NCI-H510A treated with DMSO at 0.1 percent for 48 hours (cell line): ENCODE measurements at places on chromosomes 5 and 9.

GRCh38 chr9:34311499-34312185 is 17.4 kb downstream of the KIF24 start:
- DNase-seq: no peak

DNA sequence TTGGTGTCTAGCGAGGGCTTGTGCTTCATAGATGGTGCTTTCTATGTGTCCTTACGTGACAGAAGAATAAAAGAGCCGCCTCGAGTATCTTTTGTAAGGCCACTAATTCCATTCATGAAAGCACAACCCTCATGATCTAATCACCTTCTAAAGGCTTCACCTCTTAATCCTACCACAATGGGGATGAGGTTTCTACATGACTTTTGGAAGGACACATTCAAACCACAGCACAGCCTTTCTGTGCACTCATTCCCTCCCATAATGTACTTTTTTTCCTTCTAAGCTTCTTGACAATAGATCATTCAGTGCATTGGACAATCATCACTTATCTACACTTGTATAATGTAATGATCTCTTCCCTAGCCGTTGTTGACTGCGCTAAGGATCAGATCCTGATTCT is 774.8 kb downstream of the BRINP1 start:
- no peak for DNase-seq

DNA sequence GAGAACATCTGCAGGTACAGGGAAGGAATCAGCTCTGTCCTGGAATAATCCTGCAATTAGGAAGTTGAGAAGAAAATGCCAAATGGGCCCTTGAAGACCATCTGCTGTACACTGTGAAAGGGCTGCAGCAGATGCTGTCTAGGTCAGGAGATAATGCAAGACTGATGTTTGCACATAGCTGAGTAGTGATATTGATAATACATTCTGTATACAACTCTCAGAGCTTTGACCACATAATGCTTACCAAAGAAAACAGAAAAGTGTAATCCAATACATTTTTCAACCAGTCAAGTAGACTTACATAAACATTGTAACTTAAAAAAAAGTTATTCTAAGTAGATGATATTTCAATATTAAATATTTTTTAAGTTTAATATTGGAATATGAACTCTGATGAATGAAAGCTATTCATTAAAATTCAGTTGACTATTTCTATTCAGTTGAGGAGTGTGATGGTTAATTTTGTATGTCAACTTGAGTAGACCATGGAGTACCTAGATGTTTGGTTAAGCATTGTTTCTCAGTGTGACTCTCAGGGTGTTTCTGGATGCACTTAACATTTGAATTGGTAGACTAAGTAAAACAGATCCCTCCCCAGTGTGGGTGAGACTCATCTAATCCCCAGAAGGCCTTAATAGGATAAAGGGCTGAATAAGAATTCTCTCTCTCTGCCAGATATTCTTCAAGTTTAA is 380.1 kb upstream of the PRR16 start:
- peak; percentile 84 for DNase-seq

- DNase-seq: no peak
Measured at GRCh38 chr5:66903218-66903617, 293.4 kb downstream of the CD180 start.

DNA sequence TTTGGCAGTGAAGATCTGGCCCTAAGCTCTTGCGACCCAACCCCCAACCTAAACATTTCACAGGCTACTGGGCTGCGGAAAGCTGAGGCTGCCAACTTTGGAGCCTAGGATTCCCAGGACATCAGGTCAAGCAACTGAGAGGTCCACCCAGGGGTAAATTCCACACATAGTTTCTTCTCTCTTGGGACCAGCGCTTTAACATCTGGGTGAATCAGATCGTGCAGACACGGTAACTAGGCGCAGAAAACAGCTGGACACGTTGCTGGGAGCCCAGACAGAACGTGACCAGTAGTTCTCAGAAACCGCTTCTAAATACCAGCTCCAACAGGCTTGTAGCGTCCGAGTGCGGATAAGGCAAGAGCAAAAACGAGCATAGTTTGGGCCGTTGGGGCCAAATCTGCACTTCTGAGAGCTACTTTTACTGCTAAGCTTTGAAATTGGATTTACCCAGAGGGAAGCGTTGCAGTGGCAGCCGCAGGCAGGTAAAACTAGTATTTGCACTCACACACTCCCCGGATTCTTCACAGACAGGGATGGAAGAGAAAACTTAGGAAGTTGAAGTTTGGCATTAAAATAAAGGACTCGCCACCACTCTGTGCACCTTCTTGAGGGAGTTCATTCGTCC is 11.8 kb downstream of the ITGA1 start:
- DNase-seq: no peak

GRCh38 chr9:132739710-132740310 is 69.5 kb downstream of the GTF3C4 start:
- DNase-seq: no peak
